ENCODE measurements at places on chromosomes 1 and 21.

DNA sequence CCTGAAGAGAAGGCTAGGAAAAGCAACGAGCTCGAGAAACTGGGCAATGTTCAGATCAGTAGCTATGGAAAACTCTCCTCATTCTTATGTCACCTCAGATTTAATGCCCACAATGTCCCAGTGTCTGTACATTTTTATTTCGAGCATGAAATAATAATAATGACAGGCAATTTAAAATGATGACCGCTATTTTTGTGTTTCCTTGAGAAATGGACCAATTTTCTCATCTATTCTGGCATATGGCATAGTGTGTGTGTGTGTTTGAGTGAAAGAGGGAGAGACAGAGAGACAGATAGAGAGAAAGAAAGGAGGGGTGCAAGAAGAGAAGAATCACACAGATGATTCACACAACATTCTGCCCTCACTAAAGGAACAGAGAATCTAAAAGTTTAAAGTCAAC, 119.1 kb upstream of the C1orf21 start:
- DNase-seq = no peak

DNA sequence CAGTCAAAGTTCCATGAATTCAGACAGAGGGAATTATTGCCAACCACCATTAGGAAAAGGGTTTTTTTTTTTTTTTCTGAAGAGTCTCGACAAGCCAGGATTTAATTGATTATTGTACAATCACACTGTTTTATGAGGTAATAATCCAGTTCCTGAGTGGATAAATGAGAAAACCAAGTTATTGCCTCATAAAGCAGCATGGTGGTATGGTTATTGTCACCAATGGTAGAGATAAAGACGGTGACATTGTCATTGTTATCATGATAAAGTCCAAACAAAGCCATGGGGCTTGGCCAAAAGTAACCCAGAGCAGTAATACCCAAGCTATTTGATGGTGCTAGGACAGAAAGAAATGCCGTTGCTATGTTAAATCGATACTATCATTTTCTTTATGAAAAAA, 232.8 kb downstream of the USH2A start:
- DNase-seq = no peak

- DNase-seq = no peak
Measured at GRCh38 chr21:34795175-34795547, 126.4 kb downstream of the CLIC6 start.

- no peak for DNase-seq
Measured at GRCh38 chr1:231411036-231411531, 11.0 kb downstream of the EGLN1 start.

DNA sequence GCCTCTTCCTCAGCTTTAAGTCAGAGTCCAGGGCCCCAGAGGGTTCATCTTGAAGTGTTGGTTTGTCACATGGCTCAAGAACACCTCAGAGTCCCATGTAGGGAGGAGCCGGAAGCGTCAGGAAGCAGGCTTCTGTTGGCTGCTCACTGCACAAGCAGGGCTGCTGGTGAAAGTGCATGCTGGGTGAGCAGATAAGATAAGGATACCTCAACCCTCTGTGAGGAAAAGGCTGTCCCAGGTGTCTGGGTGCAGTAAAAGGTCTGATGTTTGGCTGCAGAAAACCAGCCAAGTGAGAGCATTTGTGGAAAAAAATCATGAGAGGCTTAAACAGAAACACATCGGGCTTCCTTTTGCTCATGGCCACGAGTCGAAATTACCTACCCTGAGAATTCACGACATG, 6.2 kb upstream of the TEX35 start:
- DNase-seq = no peak

DNA sequence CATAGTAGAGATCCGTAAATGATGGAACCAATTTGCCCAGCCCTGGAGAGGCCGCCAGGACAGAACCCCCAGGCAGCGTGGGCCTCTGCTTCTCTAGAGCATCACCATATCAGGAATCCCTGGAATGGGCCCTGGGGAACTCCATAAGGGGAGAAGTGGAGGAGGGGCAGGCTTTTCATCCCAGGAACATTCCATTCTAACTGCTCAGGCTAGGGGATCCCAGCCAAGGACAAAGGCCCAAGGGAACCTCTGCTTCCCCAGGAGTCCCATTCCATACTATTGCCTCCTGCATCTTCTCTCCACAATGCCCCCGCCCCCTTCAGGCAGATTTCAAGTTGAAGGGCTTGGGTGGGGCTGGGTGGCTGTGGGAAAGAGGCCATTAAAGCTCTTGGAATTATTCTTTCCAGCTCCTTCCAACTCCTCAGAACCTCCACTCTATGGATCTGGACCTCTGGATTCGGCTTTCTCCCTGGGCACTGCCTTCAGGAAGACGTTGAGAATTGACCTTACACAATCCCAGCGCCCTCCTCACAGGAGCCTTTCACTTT, 6.0 kb downstream of the TRNP1 start:
- DNase-seq = no peak

- no peak for DNase-seq
Measured at GRCh38 chr1:41789661-41790330, 128.9 kb downstream of the HIVEP3 start.

DNA sequence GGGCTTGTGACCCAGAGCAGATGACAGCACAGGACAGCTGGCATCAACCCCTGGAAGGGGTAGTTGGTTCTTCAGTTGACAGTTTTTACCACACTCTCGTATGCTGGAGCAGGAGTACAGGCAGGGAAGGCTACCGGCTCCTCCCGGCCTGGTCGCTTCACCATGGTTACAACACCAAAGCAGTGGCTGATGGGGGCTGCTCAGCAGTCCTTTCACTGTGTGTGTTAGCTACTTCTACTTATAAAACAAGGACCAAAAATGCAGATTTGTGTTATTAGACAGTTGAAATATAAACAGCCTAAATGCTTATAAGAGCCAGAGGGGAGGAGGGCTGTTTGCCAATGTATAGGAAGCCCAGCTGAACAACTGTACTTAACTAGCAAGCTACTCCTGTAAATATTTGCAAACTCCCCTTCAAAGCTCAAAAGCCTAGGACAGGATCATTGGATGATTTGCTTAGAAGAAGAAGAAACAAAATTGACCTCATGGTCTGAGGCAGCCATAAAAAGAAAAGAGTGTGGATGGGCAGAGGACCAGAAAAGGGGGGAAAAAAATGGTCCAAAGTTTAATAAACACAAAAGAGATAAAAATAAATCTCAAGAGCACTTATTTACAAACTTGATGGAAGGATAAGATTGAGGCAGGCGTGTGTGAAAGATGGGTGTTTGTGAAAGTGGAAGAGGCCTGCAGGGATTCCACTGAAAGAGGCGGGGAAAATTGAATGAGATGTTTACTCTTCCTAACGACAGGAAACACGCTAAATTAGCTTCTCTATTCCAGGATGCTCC, 57.1 kb downstream of the TGFB2 start:
- DNase-seq = no peak

- DNase-seq = no peak
Measured at GRCh38 chr1:235932090-235932510, 65.4 kb upstream of the LYST start.

GRCh38 chr21:29390778-29391177, 92.1 kb downstream of the BACH1 start:
- no peak for DNase-seq

DNA sequence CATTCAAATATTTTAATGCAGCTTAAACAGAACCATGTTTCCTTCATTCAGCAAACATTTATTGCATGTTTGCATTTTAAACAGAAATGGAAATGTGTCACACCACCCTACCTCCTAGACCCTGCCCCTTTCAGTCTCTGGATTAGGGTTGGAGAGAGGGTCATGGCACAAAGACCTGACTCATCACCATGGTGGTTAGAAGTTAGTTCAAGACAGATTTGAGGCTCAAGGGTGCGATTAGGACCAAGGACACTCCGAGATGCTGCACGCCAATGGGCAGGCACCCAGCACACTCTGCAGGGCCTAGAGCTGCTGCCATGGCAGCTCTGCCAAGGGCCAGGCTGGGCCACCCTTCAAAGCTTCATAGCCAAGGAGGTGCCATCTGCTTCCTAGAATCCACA, 86.9 kb downstream of the NAV1 start:
- no peak for DNase-seq

DNA sequence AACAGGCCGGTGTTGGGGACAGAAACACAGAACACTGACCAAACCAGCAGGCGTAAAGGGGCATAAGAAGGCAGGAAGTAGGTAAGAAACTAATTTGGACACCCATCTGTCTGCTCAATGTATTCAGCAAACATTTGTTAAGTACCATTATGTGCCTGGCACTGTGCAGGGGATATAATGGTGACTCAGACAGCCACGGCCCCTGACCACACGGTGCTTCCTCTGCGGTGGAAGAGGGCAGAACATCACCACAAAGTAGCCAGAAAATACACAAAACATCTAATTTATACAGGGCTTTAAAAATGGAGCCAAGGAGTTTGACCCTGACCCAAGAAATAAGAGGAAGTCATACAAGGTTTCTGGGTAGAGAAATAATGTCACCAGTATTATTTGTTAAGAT, 12.9 kb downstream of the DNAJC11 start:
- no peak for DNase-seq

GRCh38 chr1:172390301-172390682, 30.2 kb upstream of the C1orf105 start:
- DNase-seq = no peak

DNA sequence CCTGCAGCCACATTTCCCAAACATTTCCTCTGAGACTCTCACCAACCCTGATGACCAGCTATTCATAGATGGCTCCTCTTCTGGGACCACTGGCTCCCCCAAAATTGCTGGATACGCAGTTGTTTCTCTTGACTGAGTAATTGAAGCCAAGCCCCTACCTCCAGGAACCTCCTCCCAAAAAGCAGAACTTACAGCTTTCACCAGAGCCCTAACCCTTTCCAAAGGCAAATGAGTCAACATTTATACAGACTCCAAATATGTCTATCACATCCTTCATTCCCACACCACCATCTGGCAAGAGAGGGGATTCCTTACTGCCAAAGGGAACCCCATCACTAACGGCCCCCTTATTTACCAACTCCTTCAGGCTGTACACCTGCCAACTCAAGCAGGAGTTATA, 20.3 kb upstream of the CA6 start:
- no peak for DNase-seq

- DNase-seq = no peak
Measured at GRCh38 chr21:46605767-46606426, 1.0 kb upstream of the S100B start.

DNA sequence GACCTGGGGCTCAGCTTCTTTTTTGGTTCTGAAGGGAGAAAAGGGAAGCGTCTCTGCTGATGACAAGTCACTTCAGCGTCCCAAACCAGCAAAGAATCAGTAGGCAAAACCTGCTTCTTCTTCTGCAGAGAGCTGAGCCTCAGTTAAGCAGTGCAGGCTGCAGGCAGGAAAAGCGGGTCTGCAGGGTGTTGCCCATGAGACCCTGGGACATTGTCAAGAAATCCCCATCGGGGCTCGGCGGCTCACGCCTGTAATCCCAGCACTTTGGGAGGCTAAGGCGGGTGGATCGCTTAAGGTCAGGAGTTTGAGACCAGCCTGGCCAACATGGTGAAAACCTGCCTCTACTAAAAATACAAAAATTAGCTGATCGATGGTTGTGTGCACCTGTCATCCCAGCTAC, 16.7 kb downstream of the CLDN14 start:
- no peak for DNase-seq

DNA sequence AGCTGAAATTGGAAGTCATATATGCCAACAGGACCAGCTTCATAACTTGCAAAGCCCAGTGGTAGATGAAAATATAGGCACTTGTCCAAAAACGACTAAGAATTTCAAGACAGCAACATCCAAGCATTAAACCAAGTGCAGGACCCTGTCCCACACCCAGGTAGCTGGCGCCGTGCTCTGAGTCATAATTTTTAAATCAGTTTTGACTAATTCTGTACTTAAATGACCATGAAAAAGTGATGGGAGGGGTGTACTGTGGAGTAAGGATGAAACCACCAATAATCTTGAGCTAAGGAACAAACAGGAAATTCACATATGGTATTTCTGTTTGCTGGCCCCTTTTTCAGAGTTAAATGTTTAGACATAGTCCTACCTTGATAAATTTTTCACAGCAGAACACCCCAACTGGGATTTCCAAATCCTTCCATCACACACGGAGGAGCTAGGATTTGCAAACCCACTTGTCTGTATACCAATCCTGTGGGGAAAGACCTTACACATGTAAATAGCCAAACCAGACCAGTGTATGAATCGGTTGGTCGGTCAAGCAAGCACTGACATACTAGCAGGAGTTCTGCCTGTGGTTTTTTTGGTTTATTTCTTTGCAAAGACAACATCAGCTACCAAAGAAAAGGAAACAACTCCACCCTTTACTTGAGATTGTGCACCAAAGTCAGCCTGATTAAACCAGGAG, 235.7 kb upstream of the RAB4A start:
- no peak for DNase-seq

- no peak for DNase-seq
Measured at GRCh38 chr21:40837456-40837855, 9.5 kb downstream of the DSCAM start.

GRCh38 chr1:114979278-114979891, 50.2 kb upstream of the TSHB start:
- DNase-seq = no peak

- DNase-seq = no peak
Measured at GRCh38 chr1:52603630-52604029, 1.5 kb downstream of the GPX7 start.

DNA sequence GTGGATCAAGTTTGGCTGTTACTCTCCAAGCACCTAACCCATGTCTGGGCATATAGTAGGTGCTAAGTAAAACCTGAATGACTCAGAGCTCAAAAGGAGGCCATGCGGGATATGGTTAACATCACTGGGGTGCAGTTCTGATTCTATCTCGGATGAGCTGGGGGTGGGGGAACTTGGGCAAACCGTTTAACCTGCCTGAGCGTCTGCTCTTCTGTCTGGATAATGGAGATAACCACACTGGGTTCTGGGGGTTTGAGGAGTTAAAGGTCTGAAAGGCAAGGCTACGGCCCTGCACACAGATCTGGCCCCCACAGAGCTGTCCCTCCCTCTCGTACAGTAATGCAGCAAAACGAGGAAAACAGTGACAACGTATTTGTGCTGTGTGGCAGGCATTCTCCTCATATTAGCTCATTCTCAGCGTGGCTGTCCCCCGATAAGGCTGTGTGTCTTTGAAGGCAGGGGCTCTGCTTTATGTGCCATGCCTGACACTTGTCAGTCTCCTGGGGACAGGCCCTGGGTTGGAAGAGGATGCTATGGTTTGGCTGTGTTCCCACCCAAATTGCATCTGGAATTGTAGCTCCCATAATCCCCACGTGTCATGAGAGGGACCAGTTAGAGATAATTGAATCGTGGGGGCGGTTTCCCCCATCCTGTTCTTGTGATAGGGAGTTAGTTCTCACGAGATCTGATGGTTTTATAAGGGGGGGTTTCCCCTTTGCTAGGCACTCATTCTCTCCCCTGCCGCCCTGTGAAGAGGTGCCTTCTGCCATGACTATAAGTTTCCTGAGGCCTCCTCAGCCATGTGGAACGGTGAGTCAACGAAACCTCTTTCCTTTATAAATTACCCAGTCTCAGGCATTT, 6.8 kb upstream of the ALDH4A1 start:
- DNase-seq = no peak

- no peak for DNase-seq
Measured at GRCh38 chr1:76137746-76138145, 63.2 kb downstream of the ST6GALNAC3 start.

- DNase-seq = no peak
Measured at GRCh38 chr1:42335809-42336518, 929 bp upstream of the FOXJ3 start.

GRCh38 chr1:41371630-41372599, 10.7 kb downstream of the FOXO6 start:
- no peak for DNase-seq
